Suprapubic skin (tissue), 4 donors: ENCODE measurements at places on chromosomes 2 and 18. TPM values are rescaled to one million over a fixed set of nuclear protein-coding genes. Genes with fewer than 3 reads are reported as not detected.

PAIP2B gene
- total RNA-seq, result 23.4 TPM

NCK2 gene
- 40.1 TPM for total RNA-seq

GRCh38 chr2:43507137-43507536 is 88.7 kb downstream of the THADA start:
- no peak for DNase-seq

LOXHD1 gene
- total RNA-seq, result not detected

GRCh38 chr2:182630207-182630606 is 85.8 kb upstream of the DNAJC10 start:
- no peak for DNase-seq

DNA sequence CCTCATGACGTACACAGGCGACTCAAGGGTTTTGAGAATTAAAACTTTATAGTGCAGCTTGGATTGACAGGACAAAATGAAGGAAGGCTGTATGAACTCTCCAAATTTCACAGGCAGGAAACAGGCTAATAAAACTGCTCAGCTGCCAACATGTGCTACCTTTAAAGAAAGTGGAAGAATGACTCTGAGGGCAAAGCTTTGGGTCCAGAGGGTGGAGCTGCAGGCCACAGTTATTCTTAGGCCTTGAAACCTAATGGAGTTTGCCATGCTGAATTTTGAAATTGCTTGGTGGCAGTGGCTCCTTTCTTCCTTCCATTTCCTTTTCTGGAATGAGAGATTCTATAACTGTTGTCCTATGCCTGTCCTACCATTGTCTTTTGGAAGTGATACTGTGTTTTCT is 34.8 kb downstream of the HAT1 start:
- DNase-seq, result no peak

- DNase-seq, result no peak
Observed at GRCh38 chr2:129224486-129224885, 755.0 kb upstream of the RAB6C start.
